ENCODE measurements at places on chromosomes 13 and 19.

DNA sequence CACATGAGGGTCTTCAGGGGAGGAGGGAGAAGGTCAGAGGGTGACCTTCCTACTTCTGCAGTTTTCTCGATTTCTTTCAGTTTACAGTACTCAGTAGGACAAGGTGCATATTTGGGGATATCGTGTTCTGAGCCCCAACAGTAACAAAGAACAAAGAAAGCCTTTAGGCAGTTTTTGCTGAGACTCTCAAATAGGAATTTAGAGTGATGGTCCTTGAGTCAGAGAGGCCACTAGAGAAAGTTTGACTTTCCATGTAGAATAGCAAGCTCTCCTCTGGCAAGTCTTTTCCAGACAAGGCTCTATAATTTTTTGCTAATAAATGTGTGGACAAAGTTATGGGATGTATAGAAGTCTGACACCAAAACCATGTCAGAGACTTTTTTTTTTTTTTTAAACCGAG lies 194.6 kb downstream of the TM9SF2 start:
- no peak for DNase-seq

- DNase-seq = no peak
These were observed 18.2 kb downstream of the COMP start for GRCh38 chr19:18772620-18773587.

GRCh38 chr13:31774186-31774750 lies 34.9 kb downstream of the RXFP2 start:
- no peak for DNase-seq

GRCh38 chr19:38532939-38533338 lies 84.8 kb downstream of the MAP4K1 start:
- DNase-seq = no peak

- DNase-seq = no peak
These were observed 144.8 kb downstream of the UFM1 start for GRCh38 chr13:38494445-38494844.

DNA sequence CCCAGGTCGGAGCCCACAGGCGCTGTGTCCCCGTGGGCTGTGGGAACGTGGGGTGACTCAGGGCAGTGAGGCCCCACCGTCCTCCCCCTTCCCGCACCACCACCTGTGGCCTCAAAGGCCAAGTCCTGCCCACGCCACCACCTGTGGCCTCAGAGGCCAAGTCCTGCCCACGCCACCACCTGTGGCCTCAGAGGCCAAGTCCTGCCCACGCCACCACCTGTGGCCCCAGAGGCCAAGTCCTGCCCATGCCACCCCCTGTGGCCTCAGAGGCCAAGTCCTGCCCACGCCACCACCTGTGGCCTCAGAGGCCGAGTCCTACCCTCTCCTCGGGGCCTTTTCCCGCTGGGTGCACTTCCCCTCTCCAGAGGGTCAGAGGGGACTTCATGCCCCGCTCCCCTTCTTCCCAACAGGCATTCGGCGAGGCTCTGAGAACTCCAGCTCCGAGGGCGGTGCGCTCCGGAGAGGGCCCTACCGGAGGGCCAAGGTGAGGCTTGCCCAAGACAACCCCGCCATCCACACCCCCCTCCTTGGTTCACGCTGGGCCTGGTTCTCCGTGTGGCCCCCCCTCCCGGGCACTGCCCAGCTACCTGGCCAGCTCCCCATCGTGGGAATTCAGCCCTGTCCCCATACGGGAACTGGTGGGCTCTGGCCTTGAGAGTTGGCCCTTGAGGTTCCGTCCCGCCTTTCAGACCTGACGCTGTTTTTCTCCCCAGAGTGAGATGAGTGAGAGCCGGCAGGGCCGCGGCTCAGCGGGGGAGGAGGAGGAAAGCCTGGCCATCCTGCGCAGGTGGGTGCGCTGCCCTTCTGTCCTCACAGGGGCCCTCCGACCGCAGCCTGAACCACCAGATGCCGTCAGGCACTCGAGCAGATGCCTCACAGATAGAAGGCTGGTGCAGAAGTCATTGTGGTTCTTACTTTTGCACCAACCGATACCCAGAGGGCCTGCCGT lies 27.4 kb upstream of the F7 start:
- DNase-seq = no peak

- no peak for DNase-seq
These were observed 23.7 kb downstream of the SH3GL1 start for GRCh38 chr19:4376671-4376990.

GRCh38 chr13:32117001-32117400 lies 85.4 kb downstream of the FRY start:
- DNase-seq = no peak

- DNase-seq = no peak
These were observed 22.6 kb downstream of the RXFP2 start for GRCh38 chr13:31761951-31762350.

GRCh38 chr13:31595563-31595962 lies 143.8 kb upstream of the RXFP2 start:
- no peak for DNase-seq

GRCh38 chr19:44820648-44821609 lies 12.0 kb downstream of the BCAM start:
- DNase-seq = no peak

DNA sequence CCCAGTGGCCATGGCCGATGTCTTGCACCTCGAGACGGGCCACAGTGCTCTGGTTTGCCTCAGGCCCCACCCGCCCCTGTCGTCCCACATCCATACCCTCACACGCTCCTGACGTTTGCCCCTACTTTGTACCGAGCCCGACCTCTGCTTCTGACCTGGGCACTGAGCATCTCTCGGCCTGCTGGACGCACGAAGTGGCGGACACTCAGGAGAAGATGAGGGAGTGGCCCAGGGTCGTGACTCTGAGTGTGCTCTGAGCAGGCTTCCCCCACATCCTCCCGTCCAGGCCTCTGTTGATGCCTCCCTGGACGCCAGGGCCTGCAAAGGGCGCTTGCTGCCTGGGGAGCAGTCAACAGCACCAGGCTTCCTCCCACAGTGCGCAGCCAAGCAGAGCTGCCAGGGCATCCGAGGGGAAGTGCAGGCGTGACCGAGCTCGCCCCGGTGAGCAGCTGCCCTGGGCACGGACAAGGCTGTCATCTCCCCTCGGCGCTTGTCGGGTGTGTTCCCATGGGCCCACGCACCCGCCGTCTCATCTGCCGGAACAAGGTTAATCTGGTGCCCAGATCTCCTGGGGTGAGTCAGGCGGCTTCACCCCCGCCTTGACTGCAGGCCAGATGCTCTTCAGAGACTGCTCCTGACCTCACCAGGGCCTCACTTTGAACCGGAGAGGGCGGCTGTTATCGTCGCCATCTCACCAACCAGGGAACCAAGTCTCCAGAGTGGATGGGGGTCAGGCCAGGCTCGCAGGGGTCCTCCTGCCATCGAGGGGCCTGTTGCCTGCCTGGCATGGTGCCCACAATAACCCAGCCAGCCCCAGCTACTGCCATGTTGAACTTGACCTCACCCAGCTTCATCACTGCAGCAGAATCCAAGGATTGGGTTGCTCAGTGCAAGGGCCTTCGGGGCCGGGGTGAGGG lies 27.2 kb downstream of the COMP start:
- peak; percentile 31 for DNase-seq

- no peak for DNase-seq
These were observed 680.8 kb downstream of the LIG4 start for GRCh38 chr13:107534548-107534947.

GRCh38 chr19:5624018-5624663 lies 1.3 kb downstream of the SAFB start:
- no peak for DNase-seq

DNA sequence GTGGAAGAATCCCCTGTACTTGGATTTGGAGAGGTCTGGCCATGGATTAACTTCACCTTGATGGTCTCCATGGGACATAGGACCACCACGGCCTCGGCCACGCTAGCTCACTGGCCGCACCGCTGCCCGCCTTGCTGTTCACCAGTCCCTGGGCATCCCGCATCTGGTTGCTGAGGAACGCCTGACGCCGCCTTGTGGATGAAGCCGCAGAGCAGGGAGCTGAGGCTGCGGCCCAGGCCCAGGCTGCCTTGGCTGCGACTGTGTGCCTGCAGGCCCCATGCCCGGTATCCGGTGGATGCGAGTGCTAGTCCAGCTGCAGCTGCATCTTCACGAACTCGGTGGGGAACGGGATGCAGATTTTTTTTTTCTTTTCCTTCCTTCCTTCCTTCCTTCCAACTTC lies 1407.1 kb downstream of the UQCRFS1 start:
- no peak for DNase-seq

- DNase-seq = no peak
These were observed 1.1 kb downstream of the NAXD start for GRCh38 chr13:110616103-110617101.

- DNase-seq = no peak
These were observed 7.0 kb upstream of the HSPH1 start for GRCh38 chr13:31168736-31169135.

GRCh38 chr13:21034603-21035191 lies 26.7 kb downstream of the LATS2 start:
- no peak for DNase-seq

GRCh38 chr19:33621811-33622504 lies at the start of gene CHST8:
Gene CHST8 (plus strand): TSS chr19:33621953. CDS start chr19:33689262, 67,309 bp downstream.
- no peak for DNase-seq

DNA sequence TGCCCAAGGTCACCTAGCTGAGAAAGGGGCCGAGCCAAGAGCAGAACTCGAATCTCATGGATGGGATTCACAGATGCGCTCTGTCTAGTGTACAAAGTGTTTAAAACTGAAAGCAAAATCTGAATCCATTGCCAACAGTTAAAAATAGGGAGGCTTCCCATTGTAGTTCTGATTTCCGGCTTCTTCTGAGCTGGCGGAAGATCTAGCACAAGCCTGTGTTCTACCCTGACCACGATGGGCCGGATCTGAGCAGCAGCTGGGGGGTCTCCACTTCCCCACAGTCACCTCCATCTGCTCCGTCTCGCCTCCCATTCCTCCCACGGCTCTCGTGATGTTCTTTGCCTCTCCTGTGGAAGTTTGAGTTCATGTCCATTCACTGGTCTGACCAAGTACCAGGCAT lies 2.4 kb downstream of the CACNG8 start:
- no peak for DNase-seq

- DNase-seq = no peak
These were observed 128.0 kb downstream of the TRPC4 start for GRCh38 chr13:37741536-37741935.

DNA sequence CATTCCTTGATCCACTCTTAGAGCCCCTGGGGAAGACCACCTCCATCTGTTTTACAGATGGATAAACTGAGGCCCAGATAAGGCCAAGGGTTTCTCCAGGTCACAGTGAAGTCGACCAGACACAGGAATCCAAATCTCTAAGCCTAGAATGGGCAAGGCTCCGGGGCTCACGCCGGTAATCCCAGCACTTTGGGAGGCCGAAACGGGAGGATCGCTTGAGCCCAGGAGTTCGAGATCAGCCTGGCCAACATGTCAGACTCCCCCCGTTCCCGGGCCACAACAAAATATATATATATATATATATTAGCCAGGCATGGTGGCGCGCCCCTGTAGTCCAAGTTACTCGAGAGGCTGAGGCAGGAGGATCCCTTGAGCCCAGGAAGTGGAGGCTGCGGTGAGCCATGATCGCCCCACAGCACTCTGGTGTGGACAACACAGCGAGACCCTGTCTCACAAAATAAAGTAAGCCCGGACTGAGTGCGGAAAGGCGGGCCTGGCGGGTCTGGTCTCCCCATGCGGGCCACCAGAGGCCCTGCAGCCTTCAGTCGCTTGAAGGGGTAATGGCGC lies 615 bp upstream of the RPL13A start:
- no peak for DNase-seq

- DNase-seq = no peak
These were observed 6.4 kb downstream of the ANGPTL6 start for GRCh38 chr19:10095948-10096614.

GRCh38 chr19:51551673-51552432 lies 19.2 kb upstream of the ZNF175 start:
- DNase-seq = no peak

- no peak for DNase-seq
These were observed 627 bp downstream of the LIN7B start for GRCh38 chr19:49114630-49115363.

DNA sequence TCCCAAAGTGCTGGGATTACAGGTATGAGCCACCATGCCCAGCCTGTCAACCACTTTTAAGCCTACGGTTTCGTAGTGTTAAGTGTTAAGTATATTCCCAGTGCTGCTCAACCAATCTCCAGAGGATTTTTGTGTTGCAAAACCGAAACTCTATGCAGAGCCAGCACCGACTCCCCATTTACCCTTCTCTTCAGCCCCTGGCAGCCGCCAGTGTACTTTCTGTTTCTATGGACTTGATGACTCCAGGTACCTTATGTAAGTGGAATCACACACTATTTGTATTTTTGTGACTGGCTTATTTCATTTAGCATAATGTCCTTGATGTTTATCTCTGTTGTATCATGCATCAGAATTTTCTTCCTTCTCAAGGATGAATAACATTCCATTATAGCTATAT lies 1.1 kb downstream of the SULT2A1 start:
- no peak for DNase-seq

DNA sequence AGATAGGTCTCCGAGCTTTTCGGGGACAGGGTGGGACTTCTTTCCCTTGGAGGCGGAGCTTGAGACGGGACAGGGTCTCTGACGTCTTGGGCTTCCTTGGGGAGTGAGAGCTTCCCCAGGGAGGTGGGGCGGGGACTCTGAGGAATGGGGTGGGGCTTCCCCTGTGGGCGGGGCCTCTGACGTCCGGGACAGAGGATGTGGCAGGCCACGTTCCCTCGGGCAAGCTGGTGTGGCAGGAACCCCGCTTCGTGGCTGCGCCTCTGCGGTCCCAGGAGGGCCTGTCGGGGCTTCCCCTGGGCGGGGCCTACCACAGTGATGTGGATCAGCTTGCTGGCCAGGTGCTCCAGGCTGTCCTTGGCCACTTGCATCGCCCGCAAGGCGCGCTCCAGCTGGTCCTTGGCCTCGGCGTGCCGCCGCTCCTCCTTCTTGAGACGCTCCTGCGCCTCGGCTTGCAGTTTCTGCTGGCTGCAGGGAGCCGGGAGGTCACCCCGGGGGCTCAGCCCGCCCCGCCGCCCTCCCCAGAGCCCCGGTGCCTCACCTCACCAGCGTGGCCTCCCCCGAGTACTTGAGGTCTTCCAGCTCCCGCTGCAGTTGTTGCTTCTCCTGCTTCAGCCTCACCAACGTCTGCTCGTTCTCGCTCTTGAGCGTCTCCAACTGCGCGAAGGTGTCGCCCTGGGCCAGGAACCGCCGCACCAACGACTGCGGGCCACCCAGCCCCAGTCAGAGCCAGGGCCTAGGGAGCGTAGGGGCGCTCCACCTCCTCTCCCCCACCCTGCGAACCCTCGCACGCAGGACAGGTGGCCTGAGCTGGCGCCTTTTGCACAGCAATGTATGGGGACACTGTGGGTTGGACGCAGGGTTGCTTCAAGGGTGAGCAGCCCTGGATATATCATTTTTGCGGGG lies 3.3 kb upstream of the RGL3 start:
- no peak for DNase-seq

DNA sequence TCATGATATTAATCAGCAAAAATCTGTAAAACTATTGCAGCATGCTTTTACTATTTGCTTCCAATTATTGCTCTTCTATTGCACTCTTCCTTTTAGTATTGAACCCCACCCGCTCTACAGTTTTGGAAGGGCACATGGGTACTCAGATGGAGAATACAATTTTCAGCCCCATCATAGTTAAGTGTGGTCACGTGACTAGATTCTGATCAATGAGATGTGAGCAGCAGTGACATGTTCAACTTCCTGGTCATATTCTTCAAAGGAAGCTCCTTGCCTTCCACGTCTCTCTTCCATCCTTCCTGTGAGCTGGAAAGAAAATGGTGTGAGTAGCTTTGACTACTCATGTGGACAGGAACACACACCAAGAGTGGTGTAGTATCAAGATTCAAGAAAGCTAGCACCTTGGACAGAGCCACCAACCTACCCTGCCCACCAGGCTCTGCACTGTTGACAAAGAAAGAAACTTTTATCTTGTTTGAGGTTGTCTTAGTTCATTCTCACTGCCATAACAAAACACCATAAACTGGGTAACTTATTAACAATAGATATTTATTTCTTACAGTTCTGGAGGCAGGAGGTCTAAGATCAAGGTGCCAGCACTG lies 3.8 kb upstream of the FGF14 start:
- no peak for DNase-seq
